Calu3 (cell line): ENCODE measurements at places on chromosomes 5 and 9. TPM values are rescaled to one million over a fixed set of nuclear protein-coding genes. Genes with fewer than 3 reads are reported as not detected.

The PKD2L2 gene
- not detected in 2 replicates for total RNA-seq

The SURF4 gene
- total RNA-seq: 128 and 129 TPM in 2 replicates

The NIM1K gene
- total RNA-seq: 0.26 and 0.88 TPM in 2 replicates

The SAPCD2 gene
- total RNA-seq: 38.4 and 41.1 TPM in 2 replicates

GRCh38 chr9:7790022-7790818, 9.4 kb downstream of the DMAC1 start:
- no peak for DNase-seq

- no peak for DNase-seq
Measured at GRCh38 chr9:110323818-110324217, 13.8 kb downstream of the TXNDC8 start.

DNA sequence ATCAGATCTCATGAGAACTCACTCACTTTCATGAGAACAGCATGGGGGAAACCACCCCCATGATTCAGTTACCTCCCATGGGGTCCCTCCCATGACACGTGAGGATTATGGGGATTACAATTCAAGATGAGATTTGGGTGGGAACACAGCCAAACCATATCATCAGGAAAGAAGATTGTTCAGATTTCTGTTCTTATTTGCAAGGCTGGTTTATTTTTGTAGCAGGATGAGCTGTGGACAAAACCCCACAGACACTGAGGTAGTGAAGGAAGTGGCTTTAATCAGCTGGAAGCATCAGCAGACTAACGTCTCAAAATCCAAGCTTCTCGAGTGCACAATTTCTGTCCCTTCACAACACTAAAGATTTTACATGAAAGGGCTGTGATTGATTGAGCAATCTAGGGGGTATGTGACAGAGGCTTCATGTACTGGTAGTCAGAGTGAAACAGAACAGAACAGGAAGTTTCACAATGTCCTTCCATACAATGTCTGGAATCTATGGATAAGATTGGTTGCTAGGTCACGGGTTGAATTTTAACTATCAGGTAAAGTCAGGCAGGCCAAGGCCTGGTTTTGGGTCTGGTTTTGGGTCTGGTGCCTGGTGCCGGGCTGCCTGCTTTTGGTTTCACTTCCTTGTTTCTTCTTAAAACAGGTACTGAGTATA, 91.3 kb upstream of the ZNF366 start:
- no peak for DNase-seq

DNA sequence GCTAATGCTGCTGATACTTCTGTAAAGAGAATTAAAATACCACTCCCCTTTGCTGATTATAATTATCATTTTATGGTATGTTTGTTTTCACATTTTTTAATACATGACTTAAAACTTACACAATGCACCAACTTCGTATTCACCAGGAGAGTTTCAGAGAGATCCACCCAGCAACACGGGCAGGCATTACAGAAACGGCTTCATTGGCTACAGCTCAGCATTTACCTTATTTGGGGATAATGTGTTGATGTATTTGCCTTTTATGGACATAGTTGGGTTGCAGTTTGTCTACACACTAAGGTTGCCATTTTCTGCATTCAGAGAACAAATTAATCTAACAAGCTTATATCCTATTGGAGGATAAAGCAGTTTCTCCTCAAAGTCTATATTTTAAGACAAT, 423.6 kb downstream of the PRDM9 start:
- DNase-seq: no peak

DNA sequence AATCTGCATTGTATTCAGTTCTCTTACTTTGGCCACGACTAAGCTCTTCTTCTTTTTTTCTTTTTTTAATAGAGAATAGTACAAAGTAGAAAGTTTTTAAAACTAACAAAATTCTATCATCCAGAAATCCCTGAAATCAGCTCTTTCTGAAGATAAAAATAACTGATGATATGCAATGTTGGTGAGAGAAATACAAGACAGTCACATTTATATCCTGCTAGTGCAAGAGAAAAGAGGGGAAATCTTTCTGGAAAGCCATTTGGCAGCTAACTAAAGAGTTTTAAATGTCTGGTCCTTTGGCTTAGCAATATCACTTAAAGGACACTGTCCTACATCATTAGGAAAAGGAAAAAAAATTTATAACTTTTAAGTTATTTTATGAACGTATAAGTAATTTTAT, 27.0 kb upstream of the FREM1 start:
- no peak for DNase-seq

GRCh38 chr9:117296453-117296852, 118.4 kb downstream of the ASTN2 start:
- DNase-seq: no peak

- DNase-seq: no peak
Measured at GRCh38 chr5:53166183-53166495, 56.6 kb upstream of the MOCS2 start.

- no peak for DNase-seq
Measured at GRCh38 chr5:39151745-39152144, 67.6 kb downstream of the FYB1 start.

DNA sequence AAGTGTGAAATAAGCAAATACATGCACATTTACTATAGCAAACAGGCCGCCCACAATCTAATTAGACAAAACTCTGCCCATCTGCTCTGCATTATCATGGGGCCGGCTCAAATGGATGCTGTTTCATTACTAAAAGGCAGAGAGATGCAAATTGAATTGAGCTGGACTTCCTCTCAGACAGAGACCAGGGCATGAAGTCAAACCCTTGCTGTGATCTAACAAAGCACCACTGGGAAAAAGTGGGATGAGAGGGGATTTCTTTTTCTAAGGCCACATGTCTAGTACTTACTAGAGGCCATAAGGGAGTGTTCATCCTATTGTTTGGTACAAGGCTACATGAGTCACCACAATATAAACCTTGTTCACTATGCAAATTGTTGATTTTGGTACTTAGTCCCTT, 614.7 kb downstream of the ISL1 start:
- DNase-seq: no peak

- no peak for DNase-seq
Measured at GRCh38 chr9:19488721-19489120, 79.9 kb downstream of the ACER2 start.

GRCh38 chr9:128057724-128058409, 9.3 kb downstream of the NAIF1 start:
- no peak for DNase-seq

DNA sequence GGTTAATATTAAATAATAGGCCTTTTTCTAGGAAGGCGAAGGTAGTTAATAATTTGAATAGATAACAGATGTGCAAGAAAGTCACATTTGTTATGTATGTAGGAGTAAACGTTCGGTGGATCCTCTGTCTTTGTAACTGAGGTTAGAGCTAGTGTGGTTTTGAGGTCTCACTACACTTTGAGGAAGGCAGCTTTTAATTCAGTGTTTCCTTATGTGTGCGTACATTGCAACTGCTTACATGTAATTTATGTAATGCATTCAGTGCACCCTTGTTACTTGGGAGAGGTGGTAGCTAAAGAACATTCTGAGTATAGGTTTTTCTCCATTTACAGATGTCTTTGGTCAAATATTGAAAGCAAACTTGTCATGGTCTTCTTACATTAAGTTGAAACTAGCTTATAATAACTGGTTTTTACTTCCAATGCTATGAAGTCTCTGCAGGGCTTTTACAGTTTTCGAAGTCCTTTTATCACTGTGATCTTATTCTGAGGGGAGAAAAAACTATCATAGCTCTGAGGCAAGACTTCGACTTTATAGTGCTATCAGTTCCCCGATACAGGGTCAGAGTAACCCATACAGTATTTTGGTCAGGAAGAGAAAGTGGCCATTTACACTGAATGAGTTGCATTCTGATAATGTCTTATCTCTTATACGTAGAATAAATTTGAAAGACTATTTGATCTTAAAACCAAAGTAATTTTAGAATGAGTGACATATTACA, 45.7 kb downstream of the TGFBR1 start:
- DNase-seq: no peak
